ENCODE measurements at places on chromosomes 3 and 15.

DNA sequence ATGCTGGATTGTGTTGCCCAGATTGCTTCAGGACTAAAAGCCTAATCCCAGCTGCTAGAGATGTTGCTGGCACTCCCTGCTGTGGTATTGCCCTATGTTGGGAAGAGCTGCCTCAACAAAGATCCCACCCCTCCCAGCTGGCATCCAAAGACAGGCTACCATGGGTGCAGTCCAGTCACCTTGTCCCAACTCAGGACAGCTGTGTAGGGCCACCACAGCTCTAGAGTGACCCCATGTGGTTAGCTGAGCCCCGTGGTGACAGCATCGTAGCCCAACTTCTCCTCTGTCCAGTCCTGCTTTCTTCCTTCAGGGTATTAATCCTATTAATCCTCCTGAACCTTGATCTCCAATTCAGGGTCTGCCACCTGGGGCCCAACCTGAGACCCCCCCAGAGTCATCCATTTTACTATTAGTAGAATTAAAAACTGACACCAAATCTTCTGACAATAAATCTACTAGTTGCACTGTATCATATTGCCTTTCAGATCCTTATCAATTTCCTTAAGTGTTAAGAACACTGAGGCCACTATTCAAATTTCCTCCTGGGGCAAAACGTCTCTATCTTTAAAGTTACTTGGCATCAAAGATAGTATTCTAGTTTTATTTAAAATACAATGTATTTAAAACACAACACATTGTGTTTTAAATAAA is 83.5 kb downstream of the AQP9 start:
- DNase-seq: no peak

DNA sequence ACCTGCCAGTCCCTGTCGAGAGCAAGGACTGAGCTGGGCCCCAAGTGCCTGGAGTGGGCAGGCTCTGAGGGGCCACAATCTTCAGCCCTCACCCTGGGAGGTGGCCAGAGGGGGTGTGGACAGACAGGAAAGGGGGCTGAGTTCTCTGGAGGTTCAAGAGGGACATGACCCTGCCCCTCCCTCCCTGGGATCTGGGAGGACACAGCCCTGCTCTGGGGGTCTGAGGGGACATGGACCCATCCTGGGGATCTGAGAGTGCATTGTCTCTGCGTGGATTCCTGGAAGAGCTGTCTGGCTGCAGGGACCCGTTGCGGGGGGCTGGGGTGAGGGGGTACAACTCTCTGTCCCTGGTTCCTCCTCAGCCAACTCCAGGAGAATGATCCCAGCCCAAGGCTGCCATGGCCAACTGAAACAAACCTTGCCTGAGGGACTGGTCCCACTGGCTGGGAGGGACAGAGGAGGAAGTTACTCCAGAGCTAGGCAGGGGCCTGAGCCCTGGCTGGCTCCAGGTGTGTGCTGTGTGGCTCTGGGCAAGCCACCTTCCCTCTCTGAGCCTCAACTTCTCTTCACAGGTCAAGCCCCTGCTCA is 29.0 kb downstream of the PTH1R start:
- no peak for DNase-seq

GRCh38 chr3:32138545-32139104 is 32.2 kb downstream of the GPD1L start:
- DNase-seq: no peak

- no peak for DNase-seq
Measured at GRCh38 chr3:179771797-179772196, 119.0 kb downstream of the USP13 start.

GRCh38 chr15:44654858-44655257 is 8.6 kb downstream of the SPG11 start:
- DNase-seq: no peak

Data from hematopoietic multipotent progenitor cell treated with erythropoietin and hydrocortisone succinate and interleukin-3 and kit ligand, for 15 days (in vitro differentiated cells).